ENCODE measurements at places on chromosomes 1 and 21. TPM values are rescaled to one million over a fixed set of nuclear protein-coding genes. Genes with fewer than 3 reads are reported as not detected.

DNA sequence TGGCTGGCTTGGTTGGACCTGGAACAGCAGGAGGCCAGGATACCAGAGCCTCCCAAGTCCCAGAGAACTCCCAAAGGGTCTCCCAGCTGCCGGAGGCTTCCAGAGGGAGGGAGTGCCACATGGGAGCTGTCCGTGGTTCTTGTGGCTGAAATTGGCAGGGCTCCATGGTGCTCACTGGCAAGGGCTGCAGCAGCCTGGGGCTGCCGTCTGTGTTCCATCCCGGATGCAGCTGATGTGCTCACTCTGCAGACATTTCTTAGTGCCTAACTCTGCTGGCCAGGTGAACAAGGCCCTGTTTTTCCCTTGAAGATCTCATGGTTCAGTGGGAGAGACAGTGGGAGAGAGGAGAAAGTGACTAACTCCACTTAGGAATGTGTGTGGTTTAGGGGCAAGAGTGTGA, 261.1 kb downstream of the CAMTA1 start:
- no peak for DNase-seq

DNA sequence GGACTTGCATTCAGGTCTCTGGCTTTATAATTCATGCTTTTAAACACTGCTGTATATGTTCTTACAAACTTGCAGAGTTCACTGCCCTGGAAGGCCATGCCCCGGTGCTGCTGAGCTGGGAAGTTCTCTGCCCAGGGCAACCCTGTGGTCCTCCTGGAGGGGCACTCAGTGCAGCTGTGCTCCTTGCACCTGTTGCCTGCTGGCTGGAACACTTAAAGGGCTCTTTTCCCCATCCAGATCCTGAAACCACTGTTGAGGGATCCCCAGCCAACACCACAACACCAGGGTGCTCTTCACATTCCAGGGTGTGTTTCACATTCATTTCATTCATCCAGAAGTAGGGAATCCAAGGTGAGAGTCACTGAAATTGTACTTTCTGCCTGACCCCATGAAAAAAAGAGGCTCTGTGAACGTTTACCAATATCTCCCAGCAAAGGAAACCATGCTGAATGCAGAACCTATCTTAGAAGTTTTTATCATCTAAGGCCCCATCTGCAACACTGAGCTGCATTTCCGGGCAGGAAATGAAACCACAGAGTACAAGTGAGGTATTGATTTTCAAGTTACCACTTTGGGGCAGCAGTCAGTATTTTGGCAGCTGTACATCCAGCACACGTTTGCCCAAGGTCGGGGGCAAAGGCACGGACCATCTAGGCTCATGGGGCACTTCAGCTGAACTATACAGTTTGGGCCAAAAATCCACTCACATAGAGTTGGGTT, 16.4 kb upstream of the KIAA0040 start:
- DNase-seq: no peak

DNA sequence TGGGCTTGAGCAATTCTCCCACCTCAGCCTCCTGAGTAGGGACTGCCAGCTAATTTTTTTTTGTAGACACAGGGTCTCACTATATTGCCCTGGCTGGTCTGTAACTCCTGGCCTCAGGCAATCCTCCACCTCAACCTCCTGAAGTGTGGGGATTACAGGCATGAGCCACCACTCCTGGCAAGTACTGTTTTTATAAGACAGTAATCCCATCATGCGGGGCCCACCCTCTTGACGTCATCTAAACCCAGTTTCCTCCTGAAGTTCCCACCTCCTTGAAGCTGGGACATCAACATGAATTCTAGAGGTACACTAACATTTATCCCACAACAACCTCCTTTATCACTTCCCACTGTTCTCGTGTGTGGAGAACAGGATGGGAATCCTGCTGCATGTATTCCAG, 104.7 kb downstream of the SPATA46 start:
- DNase-seq: no peak

DNA sequence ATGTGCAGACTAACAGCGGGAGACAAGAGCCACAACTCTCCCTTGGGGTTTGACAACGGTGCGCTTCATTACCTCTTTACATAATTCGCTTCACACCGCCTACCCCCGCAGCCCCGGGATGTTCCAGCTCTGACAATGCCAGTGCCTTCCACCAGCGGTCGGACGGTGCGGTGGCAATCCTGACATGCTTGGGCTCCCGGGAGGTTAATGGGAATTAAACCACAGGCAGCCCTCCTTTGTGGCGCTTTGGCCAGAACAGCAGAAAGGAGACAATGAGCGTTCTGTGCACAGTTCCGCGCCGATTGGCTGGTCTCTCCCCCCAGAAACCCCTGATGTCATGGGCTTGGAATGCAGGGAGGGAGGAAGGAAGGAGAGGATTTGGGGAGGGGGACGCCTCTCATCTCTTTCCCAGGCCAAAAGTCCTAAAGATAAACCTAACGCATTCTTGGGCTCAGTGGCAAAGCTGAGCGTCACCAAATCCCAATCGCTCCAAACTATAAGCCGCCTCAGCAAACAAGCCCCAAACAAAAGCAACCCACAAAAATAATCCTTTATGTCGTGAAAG, 1.3 kb downstream of the CNN3 start:
- DNase-seq: peak; percentile 93

DNA sequence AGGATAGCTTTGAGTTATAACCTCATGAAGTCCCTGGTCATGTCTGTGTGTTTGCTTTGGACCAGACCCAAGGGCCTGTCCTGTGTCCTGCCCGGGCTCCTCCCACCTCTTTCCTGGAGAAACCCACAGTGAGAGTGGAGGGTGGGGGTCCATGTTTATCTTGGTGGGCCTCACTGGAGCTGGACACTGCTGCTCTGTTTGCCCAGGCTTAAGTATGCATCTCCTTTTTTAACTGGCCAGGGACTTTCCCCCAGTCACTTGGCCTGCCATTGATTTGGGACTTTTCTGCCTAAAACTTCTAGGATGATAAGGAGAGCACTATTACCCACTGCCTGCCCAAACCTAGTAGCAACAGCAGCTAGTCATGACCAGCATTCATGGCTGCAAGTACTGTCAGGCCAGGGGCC, 49.8 kb downstream of the DDR2 start:
- DNase-seq: no peak

GRCh38 chr21:25834381-25834780, 99.6 kb downstream of the GABPA start:
- no peak for DNase-seq

DNA sequence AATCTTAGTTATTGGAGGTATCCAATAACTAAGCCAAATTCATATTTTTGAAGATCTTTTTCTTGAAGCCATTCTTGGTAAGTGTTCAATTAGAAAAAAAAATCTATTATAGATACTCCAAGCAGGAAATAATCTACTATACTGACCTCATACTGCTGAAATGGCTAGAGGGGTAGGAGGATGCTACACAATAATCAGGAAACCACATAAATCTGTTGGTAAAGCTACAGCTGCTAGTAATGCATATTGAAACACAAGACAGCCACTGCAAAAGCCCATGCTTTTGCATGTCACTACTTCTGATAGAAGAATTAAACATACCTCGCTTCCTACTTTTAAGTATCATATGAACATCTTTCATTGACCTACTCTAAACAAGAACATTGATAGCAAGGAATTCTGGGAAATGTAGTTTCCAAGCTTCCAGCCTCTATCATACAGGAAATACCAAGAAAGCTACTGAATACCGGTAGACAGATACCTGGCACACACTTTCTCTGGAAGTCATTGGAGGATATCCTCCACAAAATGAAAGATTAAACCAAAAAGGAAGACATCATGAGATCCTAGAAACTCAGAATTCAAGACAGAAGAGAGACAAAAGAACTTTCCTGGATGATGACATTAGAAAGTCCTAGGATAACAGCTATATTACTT, 103.0 kb upstream of the VAV3 start:
- no peak for DNase-seq

GRCh38 chr1:232162001-232162400, 467.9 kb downstream of the SIPA1L2 start:
- no peak for DNase-seq

- DNase-seq: no peak
These were observed 109.5 kb upstream of the JUN start for GRCh38 chr1:58893257-58893869.

- DNase-seq: peak; percentile 37
These were observed 30.9 kb downstream of the LAMB3 start for GRCh38 chr1:209621286-209621685.

DNA sequence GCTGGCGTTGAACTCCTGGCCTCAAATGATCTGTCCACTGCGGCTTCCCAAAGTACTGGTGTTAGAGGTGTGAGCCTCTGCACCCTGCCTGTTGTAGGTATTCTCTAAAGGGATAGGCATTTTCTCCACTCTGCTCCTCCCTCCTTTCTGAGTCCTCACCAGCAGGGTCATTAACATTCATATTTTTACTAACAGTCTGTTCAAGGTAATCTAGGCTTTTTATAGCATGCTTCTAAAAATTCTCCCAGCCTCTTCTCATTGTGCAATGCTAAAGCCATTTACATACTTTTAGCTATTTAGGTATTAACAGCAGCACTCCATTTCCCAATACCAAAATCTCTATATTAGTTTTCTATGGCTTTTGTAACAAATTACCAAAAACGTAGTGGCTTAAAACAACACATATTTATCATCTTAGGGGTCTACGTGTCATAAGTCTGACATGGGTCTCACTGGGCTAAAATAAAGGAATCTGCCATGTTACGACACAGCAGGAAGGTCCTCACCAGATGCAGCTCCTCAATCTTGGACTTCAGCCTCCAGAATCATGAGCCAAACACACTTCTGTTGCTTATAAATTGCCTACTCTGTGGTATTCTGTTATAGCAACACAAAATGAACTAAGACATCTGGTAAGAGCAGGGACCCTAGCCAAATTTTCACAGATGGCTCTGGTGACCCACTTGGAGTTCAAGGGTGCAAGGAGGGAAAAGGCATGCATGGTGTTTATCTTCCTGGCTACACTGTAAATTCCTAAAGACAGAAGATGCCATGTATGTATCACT, 2.9 kb upstream of the SLC2A7 start:
- no peak for DNase-seq

DNA sequence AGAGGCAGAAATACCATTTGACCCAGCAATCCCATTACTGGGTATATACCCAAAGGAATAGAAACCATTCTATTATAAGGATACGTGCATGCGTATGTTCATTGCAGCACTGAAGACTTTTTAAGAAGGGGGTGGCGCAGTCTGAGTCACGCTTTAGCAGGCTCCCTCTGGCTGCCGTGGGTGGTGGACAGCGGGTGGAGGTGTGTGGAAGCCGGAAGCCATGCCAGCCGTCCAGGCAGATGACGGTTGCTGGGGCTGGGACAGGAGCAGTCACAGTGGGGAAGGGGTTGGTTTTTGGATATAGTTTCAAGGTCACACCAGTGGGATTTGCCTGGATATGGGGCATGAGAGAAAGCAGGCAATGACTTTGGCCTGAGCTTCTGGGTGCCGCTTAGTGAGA, 270.5 kb downstream of the GRIK3 start:
- no peak for DNase-seq

DNA sequence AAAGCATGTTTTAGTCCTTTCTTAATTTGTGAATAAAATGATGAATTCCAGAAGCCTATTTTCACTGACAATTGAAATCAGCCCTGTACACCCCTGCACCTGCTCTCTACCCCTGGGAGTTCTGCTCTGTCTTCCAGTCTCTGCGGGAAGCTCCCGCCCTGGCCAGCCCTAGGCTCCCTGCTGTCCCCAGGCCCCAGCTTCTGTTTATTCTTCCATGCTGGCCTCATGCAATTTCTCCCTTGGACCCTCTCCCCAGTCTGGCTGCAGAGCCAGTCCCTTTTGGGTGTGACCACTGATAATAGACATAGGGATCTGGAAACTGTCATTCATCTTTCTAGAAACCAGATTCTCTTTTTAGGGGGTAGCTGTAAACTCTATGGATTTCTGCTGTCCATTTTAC, 258.6 kb downstream of the GRIK3 start:
- no peak for DNase-seq

DNA sequence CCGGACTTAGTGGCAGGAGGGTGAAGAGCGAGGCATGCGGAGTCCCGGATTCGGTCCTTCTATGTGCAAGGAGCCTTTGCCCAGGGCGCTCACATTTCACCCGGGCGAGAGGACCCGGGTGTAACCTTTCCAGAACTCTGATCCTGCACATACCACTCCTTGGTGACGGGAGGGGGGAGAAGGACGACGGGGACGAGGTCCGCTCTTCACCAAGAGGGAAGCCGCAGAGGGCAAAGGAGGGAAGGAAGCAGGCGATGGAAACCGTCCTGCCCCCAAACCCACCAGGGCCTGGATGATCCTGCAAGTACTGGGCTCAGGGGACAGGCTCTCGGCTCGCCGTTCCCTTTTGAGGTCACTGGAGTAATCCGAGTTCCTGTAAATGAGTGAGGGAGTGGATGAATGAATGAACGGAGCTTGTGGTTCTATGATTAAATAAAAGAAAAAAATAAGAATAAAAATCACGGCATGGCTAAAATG, 993 bp downstream of the SYPL2 start:
- no peak for DNase-seq

DNA sequence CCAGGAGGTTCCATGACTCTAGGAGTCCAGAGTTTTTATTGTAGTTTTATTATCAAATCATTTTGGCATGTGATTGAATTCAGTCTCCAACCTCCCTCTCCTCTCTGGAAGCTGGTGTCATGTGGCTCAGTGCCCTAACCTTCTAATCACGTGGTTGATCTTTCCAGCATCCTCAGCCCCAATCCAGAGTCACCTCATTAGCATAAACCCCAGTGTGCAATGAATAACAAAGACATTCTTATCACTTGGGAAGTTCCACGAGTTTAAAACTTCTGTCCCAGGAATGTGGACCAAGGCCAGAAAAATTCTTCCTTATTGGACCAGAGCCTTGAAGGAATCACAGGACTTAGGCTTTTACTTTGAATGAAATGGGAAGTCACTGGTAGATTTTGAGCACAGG, 52.2 kb downstream of the KIRREL1 start:
- no peak for DNase-seq

GRCh38 chr1:170218257-170218650, 72.5 kb downstream of the NTMT2 start:
- no peak for DNase-seq

GRCh38 chr1:208410409-208410808, 166.2 kb upstream of the PLXNA2 start:
- no peak for DNase-seq

DNA sequence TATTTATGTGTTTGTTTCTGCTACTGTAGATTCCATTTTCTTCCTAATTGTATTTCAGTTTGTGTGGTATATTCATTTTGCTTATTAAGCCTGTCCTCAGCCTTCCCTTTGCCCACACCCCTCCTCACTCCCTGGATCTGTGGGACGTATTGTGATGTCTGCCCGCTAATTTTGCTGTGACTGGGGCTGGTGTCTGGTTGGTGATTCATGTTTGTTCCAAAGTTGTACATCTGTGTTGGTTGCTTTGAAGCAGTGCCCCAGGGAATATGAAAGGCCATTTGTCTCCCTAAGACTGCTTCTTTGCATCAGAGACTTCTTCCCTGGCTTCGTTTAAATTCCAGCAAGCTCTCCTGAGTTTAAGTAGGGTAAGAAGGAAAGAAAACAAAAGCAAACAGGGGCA, 289.5 kb upstream of the SGIP1 start:
- no peak for DNase-seq

Gene STPG1
- 4.6 TPM for total RNA-seq

Gene UBXN10
- total RNA-seq: 6.6 TPM

Gene CFHR1
- total RNA-seq: not detected

Gene KIF14
- total RNA-seq: 0.64 TPM

Gene SUMO3
- 64.2 TPM for total RNA-seq

Gene PROK1
- 0.73 TPM for total RNA-seq

Gene CELSR2
- total RNA-seq: 19.5 TPM

Gene FCRLB
- total RNA-seq: 0.15 TPM

Gene MSH4
- total RNA-seq: 0.88 TPM

Gene FGR
- 22.1 TPM for total RNA-seq

All from breast epithelium (tissue), 4 donors.